ENCODE measurements at places on chromosomes 6 and 20.
A peak's percentile ranks its signal among the peaks of the same experiment; 100 is the strongest.

DNA sequence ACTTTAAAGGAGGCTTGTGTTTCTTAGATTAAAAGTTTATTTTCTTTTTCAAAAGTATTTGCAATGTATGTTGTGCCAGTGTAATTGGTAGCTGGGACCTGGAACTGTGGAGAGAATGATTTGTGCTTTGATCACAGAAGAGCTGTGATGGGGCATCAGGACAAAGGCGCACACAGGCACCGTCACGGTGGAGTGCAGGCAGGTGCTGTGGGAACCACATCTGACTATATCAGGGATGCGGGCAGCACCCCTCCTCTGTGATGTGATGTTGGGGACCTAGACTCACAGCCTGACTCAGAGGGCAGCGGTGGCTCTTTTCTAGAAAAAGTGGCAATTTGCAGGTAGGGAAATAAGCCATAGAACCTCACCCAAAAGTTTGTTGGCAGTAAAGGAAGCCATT is 34.5 kb downstream of the SYTL3 start:
- no peak for DNase-seq

- no peak for DNase-seq
Observed at GRCh38 chr20:61808447-61808846, 257.2 kb downstream of the TAF4 start.

DNA sequence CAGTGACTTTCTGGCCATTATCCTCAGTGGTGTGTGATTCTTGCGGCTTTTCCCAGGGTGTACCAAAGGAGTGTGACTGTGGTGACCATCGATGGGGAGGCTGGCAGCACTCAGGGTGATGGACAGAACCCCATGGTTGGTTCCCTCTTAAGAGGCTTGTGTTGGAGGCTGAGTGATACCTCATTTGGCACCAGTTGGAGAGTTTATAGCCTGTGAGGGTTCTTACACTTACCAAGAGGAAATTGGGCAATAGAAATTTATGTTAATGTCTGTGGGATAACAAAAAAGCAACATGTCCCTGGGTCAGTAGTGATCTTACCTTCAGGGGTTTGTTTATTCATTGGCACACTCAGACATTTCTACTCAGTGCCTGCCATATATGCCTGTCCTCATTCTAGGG is 37.2 kb downstream of the DAAM2 start:
- DNase-seq: no peak

GRCh38 chr6:26026833-26027490 is 60.3 kb upstream of the HFE start:
- peak; percentile 44 for DNase-seq

GRCh38 chr6:25454136-25454535 is 175.0 kb downstream of the CARMIL1 start:
- no peak for DNase-seq

DNA sequence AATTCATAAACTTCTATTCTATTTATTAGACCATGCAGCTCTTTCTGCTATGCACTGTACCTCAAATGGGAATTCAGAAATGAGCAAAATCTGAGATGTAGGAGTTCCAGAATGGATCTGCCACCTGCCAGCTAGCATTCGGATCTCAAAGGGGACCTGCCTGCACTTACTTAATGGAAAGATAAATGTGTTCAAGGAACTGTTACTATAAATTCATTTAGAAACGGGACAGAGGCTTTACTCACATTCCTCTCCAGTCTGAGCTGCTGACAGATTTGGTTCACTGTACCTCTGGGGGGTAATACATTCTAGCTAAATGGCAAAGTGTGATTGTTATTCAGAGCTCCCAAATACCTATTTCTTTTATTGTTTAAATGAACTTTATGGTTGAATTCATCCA is 384.1 kb downstream of the GRIK2 start:
- DNase-seq: no peak

DNA sequence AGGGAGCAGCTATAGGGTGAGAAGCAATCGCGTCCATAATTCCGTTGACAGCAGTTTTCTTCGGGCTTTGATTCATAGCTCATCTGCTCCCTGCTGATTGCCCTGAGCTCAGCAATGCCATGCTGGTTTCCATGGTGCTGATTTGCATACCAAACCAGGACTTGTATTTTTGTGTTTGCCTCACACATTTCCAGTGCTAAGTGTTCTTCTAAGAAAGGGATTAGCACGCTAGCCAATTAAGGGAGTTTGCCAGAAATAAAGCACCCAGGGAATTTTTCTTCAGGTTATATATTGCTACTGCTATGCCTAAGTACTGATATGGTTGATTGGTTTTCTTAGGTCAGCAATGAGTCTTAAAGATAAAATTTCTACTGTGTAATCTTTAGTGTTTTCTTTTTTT is 177.6 kb downstream of the PLCB1 start:
- peak; percentile 46 for DNase-seq

DNA sequence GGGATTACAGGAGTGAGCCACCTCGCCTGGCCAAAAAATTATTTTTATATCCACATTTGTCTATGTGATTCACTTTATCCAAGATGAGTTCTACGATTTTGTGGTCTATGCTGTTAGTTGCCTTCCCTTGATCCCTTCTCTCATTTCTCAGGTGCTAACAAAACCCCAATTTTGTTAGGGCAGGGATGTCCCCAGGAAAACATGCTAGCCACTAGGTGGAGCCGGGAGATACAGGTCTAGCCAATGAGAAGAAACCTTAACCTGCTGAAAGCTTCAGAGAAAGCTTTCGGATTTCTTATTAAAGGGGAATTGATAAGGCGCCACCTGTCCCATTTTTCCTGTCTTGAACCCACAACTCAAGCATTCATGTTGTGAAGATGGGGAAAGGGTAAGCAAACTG is 167.4 kb upstream of the OLIG3 start:
- DNase-seq: no peak

DNA sequence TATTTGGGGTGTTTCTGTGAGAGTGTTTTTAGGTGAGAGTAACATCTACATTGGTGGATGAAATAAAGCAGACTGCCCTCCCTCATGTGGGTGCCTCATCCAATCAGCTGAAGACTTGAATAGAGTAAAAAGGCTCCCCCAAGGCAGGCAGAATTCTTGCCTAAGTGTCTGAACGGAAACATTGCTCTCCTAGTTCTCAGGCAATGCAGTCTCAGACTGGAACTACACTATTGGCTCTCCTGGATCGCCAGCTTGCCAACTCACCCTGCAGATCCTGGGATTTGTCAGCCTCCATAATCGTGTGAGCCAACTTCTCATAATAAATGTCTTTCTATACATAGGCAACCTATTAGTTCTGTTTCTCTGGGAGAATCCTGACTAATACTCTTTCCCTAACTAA is 5.5 kb upstream of the TMEM170B start:
- no peak for DNase-seq

- no peak for DNase-seq
Observed at GRCh38 chr20:59573837-59574236, 30.5 kb upstream of the PHACTR3 start.

- no peak for DNase-seq
Observed at GRCh38 chr6:49030251-49031020, 432.6 kb downstream of the MMUT start.

DNA sequence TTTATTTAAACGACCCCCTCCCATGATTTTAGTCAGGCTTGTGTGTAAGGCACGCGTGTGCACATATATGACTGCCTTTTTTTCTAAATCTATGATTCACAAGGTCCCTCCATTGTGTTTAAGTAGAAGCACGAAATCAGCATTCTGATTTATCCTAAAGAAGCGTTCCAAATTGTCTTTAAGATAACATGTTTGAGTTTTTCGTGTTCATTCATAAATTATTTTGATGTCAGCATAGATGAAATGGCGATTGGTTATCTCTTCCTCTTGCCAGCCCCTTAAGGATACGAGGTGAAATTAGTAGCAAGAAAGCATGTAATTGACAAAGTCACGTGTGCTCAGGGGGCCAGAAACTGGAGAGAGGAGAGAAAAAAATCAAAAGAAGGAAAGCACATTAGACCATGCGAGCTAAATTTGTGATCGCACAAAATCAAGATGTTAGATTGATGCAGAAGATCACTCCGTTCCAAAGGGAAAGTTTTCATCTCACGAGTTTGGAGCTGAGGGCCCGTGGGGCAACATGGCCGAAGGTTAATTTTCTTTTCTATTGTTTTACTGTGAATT is at the start of gene LIN28B:
TSS of gene LIN28B (plus strand) at position 377 of the 564 bp plus-strand sequence. CDS start at position 521, 144 bp downstream.
- peak; percentile 50 for DNase-seq

DNA sequence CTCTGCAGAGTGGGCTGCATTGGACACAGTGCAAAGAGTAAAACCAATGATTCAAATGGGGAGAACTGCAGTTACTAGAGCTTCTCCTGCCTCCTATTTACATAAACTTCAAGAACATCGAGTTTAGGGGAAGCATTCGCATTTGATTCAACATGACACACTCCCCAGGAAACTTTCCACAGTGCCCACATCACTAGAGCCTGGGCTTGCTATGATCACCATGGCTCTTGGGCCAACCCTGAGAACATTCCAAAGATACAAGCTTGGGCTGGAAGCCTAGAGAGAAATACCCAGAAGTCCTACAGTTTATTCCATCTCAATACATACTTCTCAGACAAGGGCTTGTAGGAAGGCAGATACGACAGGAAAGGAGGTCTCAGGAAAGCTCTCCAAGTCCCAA is 337.9 kb downstream of the CD83 start:
- DNase-seq: no peak

DNA sequence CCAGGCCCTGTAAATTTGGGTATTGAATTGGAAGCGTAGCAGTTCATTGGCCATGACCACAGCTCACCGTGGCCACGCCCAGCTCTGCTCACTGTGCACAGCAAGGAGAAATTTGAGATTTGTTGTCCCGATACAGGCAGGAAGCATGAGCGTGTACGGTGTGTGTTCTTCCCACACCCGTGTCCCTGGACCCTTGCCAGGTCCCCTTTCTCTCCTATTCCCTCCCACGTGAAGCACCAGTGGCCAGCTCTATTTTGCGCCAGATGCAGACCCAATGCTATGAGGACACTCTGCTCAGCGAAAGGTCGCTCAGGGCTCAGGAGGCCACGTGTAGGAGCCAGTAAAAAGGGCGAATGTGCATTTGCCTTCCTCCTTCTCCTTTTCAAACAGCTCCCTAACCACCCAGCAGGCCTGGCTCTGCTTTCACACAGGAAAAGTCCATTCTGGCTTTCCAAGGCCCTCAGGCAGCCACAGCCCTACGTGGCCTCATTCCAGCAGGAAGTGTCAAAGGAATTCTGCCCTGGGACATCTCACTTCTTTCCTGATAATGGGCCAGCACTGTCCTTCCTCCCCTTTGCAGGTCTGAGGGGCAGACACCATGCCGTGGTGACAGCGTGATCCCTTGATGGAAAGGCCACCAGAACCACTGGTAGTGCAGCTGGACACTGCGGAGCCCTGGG is 499.2 kb upstream of the CDH4 start:
- no peak for DNase-seq

DNA sequence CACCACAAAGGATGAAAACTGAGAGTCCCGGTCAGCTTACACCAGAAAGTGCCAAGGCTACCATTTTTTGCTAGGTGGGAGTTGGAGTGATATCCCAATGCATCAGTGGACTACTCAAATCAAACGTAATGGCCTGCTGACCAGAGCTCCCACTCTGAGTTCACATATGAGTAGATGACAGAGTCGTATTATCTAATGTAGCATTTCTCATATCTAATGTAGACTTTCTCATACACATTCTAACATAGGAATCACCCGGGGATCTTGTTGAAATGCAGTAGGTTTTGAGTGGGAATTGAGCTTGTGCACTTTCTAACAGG is 38.4 kb upstream of the FUCA2 start:
- DNase-seq: no peak

DNA sequence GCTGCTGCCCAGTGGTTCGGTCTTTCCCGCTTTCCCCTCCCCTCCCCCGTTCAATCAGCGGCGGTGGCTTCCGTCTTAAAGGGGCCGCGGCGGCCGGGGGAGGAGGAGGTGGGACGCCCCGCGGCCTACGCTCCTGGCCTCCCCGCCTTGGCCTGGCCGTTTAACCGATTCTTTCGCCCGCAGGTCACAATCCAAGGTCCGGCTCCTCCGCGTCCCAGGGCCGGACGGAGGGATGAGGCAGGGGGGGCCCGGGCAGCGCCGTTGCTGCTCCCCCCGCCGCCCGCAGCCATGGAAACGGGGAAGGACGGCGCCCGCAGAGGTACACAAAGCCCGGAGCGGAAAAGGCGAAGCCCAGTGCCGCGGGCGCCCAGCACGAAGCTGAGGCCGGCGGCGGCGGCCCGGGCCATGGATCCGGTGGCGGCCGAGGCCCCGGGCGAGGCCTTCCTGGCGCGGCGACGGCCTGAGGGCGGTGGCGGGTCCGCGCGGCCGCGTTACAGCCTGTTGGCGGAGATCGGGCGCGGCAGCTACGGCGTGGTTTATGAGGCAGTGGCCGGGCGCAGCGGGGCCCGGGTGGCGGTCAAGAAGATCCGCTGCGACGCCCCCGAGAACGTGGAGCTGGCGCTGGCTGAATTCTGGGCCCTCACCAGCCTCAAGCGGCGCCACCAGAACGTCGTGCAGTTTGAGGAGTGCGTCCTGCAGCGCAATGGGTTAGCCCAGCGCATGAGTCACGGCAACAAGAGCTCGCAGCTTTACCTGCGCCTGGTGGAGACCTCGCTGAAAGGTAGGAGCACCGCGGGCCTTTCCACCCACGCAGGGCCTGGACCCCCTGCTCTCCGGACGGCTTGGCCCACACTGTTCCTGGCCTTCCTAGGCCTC is 1.2 kb downstream of the STK35 start:
- DNase-seq: peak; percentile 87

DNA sequence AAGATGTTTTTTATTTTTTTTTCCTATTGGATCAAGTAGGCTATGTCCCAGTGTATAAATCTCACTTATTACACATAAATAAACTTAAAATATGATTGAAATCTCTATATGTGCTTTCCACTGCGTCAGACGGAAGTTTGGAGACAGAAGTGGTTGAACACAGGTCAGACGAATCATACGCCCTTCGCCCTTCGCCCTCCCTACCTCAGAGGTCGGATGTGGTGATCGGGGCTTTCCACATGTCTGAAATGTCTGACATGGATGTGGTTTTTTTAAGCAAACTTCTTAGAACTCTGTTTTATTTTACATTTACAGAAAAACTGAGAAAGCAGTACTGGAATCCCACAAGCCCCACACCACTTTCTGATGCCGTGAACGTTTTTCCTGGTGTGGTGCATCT is 344.4 kb downstream of the THBS2 start:
- DNase-seq: no peak

GRCh38 chr20:50730765-50731054 is 670 bp upstream of the PARD6B start:
- no peak for DNase-seq

- no peak for DNase-seq
Observed at GRCh38 chr6:80205404-80205803, 98.9 kb downstream of the BCKDHB start.

DNA sequence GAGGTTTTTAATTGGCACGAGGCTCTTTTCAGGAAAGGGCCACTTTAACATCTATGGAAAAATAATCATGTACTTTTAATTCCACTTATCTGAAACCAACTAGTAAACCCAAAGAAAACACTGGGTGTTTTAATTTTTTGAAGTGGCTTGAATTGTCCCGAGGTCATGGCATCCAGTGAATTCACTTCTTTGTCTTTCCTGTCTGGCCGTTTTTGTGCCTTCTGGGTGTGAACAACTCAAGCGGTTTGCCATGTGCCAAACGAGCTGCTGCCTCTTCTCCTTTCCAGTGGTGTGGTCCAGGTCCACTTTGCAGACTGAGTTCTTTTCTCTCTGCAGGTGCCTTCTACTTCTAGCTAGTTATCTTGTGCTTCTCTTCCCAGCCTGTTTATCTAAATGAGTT is 117.5 kb downstream of the PLCB4 start:
- no peak for DNase-seq

All from HEK293T (cell line).